Neuronal stem cell (in vitro differentiated cells): ENCODE measurements at places on chromosomes 3 and 15.
A peak's percentile ranks its signal among the peaks of the same experiment; 100 is the strongest.

DNA sequence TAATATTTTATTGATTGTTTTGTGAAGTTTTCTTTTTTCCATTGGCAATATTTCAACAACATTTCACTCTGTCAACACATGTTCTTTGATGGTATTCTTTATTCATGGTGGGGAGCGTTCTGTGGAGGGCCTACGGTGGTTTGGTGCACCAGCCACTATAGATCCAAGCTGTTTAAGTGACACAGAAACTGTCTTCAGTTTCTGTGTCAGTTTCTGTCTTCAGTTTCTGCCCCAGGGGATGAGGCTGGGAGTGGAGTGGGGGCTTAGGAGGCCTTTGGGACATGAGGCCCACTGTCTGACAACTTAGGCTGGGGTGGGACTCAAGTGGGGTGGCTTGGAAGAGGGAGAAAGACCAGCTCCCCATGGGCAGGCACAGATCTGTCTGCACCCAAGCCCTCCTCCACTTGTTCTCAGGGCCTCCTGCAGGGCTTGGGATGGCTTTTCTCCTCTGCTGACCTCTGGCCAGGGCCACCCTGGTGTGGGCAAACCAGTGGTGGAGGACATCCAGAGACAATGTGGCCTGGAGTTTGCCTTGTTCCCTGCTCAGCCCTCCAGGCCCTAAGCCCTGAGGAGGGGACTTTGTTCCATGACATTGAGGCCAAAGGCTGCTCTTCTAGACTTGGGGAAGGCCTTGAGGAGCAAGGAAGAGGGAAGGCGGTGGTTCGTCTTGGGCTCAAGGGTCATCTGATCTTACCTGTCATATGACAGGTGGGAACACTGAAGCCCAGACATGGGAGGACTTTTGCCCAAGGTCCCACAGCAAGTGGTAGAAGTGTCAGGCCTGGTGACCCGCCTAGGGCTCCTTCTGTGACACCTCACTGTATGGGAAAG, 60.3 kb upstream of the SMAD6 start:
- DNase-seq: no peak
- no peaks in the 10 kb centered on the region for H3K36me3 ChIP-seq
- H3K4me1 ChIP-seq: peaks cover 7% of the 10 kb centered on the region
- H3K27ac ChIP-seq: no peak overlapping the region
- no peaks in the 10 kb centered on the region for H3K27me3 ChIP-seq

DNA sequence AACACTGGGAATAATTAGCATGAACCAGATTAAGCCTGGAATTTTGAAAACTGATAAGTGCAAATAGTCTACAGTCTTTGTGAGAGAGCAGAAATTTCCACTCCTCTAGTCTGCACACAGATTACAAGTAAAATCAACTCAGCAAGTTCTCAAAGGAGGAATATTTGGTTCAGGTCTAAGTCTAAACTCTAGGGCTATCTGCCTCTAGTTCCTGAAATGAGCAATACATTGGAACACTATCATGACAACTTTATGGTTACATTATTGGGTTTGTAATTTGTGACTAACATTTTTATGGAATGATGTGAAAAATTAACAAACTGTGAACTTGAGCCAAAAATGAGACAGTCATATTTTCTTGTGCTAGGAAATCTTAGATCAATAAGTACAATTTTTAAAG, 30.8 kb upstream of the ADGRG7 start:
- no peak for DNase-seq
- H3K4me3 ChIP-seq: no peak overlapping the region
- no peaks in the 10 kb centered on the region for H3K27me3 ChIP-seq

DNA sequence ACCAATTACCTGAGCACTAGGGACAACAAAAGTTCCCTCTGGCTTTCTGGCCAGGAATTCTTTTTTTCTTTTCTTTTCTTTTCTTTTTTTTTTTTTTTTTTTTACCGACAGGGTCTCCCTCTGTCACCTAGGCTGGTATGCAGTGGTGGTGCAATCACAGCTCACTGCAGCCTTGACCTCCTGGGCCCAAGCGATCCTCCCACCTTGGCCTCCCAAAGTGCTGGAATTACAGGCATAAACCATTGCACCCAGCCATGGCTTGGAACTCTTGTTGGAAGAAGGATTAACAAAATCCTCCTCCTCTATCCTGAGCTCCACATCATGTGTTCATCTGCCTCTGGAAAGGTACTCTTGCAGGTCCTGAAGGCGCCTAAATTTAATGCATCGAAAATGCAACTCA, 2.9 kb upstream of the LTF start:
- H3K4me1 ChIP-seq: no peaks in the 10 kb centered on the region
- no peak overlapping the region for H3K27ac ChIP-seq
- H3K27me3 ChIP-seq: peaks cover 22% of the 10 kb centered on the region
- H3K4me3 ChIP-seq: no peak overlapping the region
- no peak for DNase-seq

DNA sequence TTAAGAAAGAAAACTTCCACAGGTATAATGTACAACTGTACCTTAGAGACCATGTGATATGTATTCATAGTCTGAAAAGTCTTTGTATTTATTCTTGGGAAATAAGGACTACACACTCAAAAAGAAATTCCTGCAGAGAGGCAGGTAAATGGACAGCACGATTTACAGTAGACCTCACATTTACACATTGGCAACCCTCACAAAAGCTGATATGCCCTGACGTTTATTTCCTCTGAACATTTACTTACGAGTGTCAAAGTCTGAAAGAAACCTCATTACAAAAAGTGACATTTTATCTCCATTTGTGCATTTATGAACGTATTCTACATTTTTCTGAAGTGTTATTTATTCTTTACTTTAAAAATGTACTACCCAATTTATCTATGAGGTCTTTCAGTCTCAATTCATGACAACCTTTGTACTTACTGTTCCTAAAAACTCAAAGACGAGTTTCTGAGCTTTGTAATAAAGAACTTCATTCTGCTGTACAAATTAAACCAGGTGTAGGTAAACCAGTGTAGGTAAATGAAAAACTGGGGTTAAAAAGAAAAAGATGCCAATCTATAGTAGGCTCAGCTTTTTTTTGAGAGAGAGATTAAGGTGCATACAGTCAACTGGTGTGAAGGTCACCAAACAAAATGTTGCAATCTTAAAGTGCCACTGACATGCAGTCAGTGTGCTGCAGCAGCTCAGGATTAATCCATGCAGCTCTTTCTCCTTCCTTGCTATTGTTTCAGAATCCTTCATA, 44.3 kb downstream of the THRB start:
- no peaks in the 10 kb centered on the region for H3K27me3 ChIP-seq
- no peak for DNase-seq
- H3K27ac ChIP-seq: no peak overlapping the region
- no peaks in the 10 kb centered on the region for H3K4me1 ChIP-seq
- no peak overlapping the region for H3K4me3 ChIP-seq
- H3K36me3 ChIP-seq: no peaks in the 10 kb centered on the region

GRCh38 chr3:142614059-142614626, 17.9 kb downstream of the PLS1 start:
- no peaks in the 10 kb centered on the region for H3K4me1 ChIP-seq
- no peak overlapping the region for H3K27ac ChIP-seq
- H3K36me3 ChIP-seq: no peaks in the 10 kb centered on the region
- DNase-seq: no peak

- no peak overlapping the region for H3K27ac ChIP-seq
- DNase-seq: no peak
- H3K36me3 ChIP-seq: peaks cover 2% of the 10 kb centered on the region
- H3K27me3 ChIP-seq: no peaks in the 10 kb centered on the region
Observed at GRCh38 chr3:113243846-113244245, 32.5 kb downstream of the BOC start.

GRCh38 chr15:60800299-60801072, 321.5 kb upstream of the ICE2 start:
- DNase-seq: no peak
- peaks cover 4% of the 10 kb centered on the region for H3K4me1 ChIP-seq
- no peak overlapping the region for H3K4me3 ChIP-seq
- no peaks in the 10 kb centered on the region for H3K27me3 ChIP-seq
- no peak overlapping the region for H3K27ac ChIP-seq

- H3K36me3 ChIP-seq: no peaks in the 10 kb centered on the region
- no peak overlapping the region for H3K4me3 ChIP-seq
- peaks cover 2% of the 10 kb centered on the region for H3K4me1 ChIP-seq
- H3K27ac ChIP-seq: peak overlapping the region; percentile 22
- H3K27me3 ChIP-seq: no peaks in the 10 kb centered on the region
Observed at GRCh38 chr15:100113351-100114080, 228.3 kb downstream of the ADAMTS17 start.

- H3K36me3 ChIP-seq: no peaks in the 10 kb centered on the region
- no peak overlapping the region for H3K27ac ChIP-seq
- DNase-seq: no peak
- no peaks in the 10 kb centered on the region for H3K27me3 ChIP-seq
- H3K4me3 ChIP-seq: no peak overlapping the region
- H3K4me1 ChIP-seq: peaks cover 6% of the 10 kb centered on the region
Observed at GRCh38 chr3:144770281-144770680, 798.7 kb downstream of the DIPK2A start.

GRCh38 chr3:22939349-22939748, 263.8 kb upstream of the UBE2E2 start:
- H3K27ac ChIP-seq: no peak overlapping the region
- no peaks in the 10 kb centered on the region for H3K36me3 ChIP-seq
- H3K4me1 ChIP-seq: no peaks in the 10 kb centered on the region
- no peak for DNase-seq
- no peak overlapping the region for H3K4me3 ChIP-seq

GRCh38 chr3:184592371-184593219, 31.0 kb downstream of the EPHB3 start:
- peak overlapping the region; percentile 17 for H3K4me3 ChIP-seq
- peaks cover 40% of the 10 kb centered on the region for H3K4me1 ChIP-seq
- no peaks in the 10 kb centered on the region for H3K27me3 ChIP-seq
- H3K27ac ChIP-seq: no peak overlapping the region
- DNase-seq: no peak
- H3K36me3 ChIP-seq: no peaks in the 10 kb centered on the region

GRCh38 chr15:95799286-95800200, 531.0 kb upstream of the NR2F2 start:
- H3K27ac ChIP-seq: no peak overlapping the region
- no peaks in the 10 kb centered on the region for H3K27me3 ChIP-seq
- DNase-seq: no peak
- H3K4me3 ChIP-seq: no peak overlapping the region

GRCh38 chr15:59347915-59348314, 24.8 kb downstream of the MYO1E start:
- H3K27ac ChIP-seq: no peak overlapping the region
- H3K4me1 ChIP-seq: peaks cover 3% of the 10 kb centered on the region
- no peak overlapping the region for H3K4me3 ChIP-seq
- no peaks in the 10 kb centered on the region for H3K27me3 ChIP-seq
- no peak for DNase-seq

DNA sequence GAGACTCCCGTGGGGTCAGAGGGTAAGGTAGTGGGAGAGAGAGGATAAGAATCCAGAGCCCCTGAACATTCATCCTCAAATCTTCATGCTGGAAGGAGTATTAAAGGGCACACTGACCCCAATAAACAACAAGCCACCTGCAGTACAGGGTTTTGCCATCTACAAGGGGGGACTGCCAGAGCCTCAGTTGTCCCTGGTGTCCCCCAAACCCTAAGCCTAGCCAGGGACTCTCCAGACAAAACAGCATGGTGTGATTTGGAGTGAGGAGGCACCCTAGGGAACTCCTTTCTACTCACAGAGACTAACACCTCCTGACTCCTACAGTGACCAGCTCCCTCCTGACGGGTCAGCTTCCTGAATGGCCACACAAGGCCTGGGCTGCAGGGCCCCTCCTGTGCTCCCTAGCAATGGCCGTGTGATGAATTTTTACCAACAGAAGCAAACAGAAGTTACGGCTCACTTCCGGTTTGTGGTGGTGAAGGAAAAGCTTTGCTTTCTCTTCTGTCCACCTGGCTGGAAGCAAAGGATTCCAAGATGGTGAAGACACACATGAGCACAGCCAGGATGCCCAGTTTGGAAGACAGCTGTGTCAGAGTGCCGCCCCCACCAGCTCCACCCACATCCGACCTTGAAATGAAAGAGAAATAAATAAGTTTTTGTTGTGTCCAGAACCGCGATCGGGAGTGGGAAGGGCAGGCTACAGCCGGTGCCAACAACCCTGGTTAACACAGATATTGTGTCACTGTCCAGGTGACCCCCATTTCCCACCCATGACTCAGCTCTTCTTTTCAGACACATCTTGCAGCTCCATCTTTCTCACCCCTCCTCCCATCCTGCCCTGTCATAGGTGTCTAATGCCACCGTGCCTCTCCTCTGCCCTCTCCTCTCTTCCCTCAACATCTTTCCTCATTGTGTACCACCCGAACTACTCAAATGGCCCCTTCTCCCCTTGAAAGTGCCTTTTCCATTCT, 69.6 kb upstream of the ATP13A3 start:
- no peak for DNase-seq
- H3K4me1 ChIP-seq: peaks cover 7% of the 10 kb centered on the region
- no peaks in the 10 kb centered on the region for H3K36me3 ChIP-seq
- H3K4me3 ChIP-seq: no peak overlapping the region
- no peaks in the 10 kb centered on the region for H3K27me3 ChIP-seq
- H3K27ac ChIP-seq: no peak overlapping the region

GRCh38 chr3:112424394-112424793, 74.9 kb downstream of the BTLA start:
- DNase-seq: no peak
- no peak overlapping the region for H3K27ac ChIP-seq
- H3K36me3 ChIP-seq: no peaks in the 10 kb centered on the region
- H3K4me1 ChIP-seq: no peaks in the 10 kb centered on the region
- no peak overlapping the region for H3K4me3 ChIP-seq
- no peaks in the 10 kb centered on the region for H3K27me3 ChIP-seq

DNA sequence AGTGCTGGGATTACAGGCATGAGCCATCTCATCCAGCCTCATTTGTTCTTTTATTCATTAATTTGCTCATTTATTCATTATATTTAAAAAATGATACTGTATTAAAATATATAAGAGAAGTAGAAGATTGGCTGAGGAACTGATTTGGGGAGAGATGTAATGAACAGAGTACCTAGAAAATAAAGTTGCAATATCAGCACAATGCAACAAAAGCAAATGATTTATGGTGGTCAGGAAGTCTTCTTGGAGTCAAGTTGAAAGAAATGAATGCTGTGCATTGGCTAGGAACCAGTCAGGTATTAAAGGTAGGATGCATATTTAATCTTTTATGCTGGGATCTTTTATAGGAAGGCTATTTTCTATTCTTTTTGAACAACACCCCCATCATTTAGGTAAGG, 152.2 kb downstream of the C3orf38 start:
- no peaks in the 10 kb centered on the region for H3K36me3 ChIP-seq
- H3K27me3 ChIP-seq: no peaks in the 10 kb centered on the region
- H3K4me3 ChIP-seq: no peak overlapping the region
- H3K27ac ChIP-seq: no peak overlapping the region
- no peak for DNase-seq
- no peaks in the 10 kb centered on the region for H3K4me1 ChIP-seq

DNA sequence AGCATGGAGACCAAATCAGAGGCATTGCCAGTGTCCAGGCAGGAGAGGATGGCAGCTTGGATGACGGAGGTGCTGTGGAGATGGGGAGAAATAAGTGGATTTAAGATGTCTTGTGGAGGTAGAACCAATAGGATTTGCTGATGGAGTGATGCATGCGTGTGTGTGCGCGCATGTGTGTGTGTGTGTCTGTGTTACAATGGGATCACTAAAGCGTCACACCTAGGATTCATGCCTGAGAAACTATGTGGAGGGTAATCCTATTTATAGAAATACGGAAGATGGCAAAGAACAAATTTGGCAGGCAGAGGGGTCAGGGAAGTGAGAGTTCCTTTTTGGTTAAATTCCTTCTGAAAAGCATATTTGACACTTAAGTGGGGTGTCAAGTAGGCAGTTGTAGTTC, 64.8 kb upstream of the ARL8B start:
- H3K27ac ChIP-seq: no peak overlapping the region
- H3K36me3 ChIP-seq: no peaks in the 10 kb centered on the region
- no peak for DNase-seq
- H3K4me3 ChIP-seq: no peak overlapping the region
